Hematopoietic multipotent progenitor cell (in vitro differentiated cells): ENCODE measurements at places on chromosomes 6 and 20. TPM values are rescaled to one million over a fixed set of nuclear protein-coding genes. Genes with fewer than 3 reads are reported as not detected.
A peak's percentile ranks its signal among the peaks of the same experiment; 100 is the strongest.

- DNase-seq: no peak
Observed at GRCh38 chr20:19275630-19276071, 63.2 kb downstream of the SLC24A3 start.

- peak; percentile 70 for DNase-seq
Observed at GRCh38 chr6:37222125-37222967, 35.2 kb upstream of the TBC1D22B start.

GRCh38 chr20:52840041-52840440 lies 132.1 kb upstream of the TSHZ2 start:
- DNase-seq: no peak

- DNase-seq: peak; percentile 63
Observed at GRCh38 chr6:142885182-142885867, 59.7 kb downstream of the HIVEP2 start.

DNA sequence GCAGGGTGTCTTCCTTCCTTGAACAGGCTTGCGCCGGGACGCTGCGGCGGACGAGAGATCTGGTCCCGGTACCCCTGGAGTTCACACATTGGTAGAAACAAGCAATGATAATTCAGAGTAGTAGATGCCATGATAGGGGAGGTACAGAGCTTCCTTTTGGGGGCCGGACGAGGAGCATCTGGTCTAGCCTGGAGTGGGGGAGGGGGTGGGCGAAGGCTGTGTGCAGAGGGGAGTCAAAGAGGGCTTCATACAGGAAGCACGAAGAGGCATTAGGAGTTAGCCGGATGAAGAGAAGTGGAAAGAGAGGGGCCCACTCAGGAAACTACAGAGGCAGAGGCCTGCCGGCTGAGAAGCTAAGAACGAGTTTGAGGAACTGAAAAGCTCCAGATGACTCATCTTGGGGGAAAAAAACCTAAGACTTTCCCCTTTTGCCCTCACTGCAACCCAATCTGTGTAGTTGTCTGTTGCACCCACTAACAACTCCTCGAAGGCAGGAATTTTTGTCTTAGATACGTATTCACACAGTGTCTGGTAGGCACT lies 611 bp downstream of the CNPY3 start:
- DNase-seq: peak; percentile 83

DNA sequence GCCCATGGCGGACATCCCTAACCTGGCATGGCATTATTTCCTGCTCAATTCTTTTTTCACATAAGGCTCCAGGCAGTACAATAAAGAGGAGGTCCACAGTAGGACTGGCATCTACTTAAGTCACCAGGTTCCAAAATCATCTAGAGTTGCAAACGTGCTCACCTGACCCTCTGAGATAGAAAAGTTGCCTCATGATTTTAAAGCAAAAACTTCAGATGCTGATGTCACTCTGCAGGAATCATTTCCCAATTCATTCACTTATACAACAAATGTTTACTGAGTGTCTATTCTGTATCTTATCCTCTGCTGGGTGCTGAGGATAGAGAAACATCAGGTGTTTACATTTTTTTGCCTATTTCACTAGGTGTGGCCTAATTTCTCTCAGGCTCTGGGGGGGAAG lies 2.2 kb downstream of the ADGRF4 start:
- no peak for DNase-seq

DNA sequence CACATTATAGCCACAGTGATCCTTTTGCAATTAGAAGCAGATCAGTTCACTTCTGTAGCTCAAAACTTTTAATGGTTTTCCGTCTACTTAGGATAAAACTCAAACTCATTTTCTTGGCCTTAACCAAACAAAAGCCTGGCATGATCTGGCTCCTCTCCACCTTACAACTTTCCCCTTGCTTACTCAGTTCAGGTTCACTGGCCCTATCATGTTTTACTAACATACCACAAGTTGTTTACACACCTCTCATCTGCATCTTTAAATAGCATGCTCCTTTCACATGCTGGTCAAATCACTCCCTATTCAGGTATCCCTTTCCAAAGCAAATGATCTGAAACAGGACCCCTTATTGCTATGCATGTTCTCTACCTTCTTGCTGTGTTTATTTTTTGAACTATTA lies 191.4 kb upstream of the FAM83B start:
- no peak for DNase-seq

- DNase-seq: no peak
Observed at GRCh38 chr6:104630955-104631354, 228.8 kb downstream of the HACE1 start.

- DNase-seq: no peak
Observed at GRCh38 chr6:7157752-7158616, 50.2 kb downstream of the RREB1 start.

GRCh38 chr6:97064578-97064977 lies 140.1 kb downstream of the KLHL32 start:
- no peak for DNase-seq

- peak; percentile 85 for DNase-seq
Observed at GRCh38 chr6:28104392-28105244, 19.8 kb upstream of the ZSCAN16 start.

GRCh38 chr20:20476504-20476903 lies 108.6 kb downstream of the INSM1 start:
- no peak for DNase-seq

DNA sequence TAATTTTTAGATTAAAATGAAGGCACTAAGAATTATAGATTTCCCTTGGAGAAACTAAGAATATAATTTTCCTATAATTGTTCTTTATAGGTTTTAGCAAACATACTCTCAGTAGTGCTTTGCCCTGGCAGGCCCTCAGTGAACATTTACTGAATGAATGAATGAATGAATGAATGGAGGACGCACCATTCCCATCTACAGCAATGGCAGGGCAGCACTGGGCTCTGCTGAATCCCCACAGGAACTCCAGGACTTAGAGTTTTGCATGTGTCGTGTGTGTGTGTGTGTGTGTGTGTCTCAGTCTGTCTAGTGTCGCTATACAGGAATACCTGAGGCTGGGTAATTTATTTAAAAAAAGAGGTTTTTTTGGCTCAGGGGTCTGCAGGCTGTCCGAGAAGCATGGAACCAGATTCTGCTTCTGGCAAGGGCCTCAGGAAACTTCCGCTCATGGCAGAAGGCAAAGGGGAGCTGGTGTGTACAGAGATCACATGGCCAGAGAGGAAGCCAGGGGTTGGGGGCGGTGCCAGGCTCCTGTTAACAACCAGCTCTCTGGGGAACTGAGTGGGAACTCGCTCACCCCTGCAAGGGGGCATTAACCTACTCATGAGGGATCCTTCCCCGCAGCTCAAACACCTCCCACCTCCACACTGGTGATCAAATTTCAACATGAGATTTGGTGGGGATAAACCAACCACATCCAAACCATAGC lies 20.1 kb downstream of the RNASET2 start:
- no peak for DNase-seq

DNA sequence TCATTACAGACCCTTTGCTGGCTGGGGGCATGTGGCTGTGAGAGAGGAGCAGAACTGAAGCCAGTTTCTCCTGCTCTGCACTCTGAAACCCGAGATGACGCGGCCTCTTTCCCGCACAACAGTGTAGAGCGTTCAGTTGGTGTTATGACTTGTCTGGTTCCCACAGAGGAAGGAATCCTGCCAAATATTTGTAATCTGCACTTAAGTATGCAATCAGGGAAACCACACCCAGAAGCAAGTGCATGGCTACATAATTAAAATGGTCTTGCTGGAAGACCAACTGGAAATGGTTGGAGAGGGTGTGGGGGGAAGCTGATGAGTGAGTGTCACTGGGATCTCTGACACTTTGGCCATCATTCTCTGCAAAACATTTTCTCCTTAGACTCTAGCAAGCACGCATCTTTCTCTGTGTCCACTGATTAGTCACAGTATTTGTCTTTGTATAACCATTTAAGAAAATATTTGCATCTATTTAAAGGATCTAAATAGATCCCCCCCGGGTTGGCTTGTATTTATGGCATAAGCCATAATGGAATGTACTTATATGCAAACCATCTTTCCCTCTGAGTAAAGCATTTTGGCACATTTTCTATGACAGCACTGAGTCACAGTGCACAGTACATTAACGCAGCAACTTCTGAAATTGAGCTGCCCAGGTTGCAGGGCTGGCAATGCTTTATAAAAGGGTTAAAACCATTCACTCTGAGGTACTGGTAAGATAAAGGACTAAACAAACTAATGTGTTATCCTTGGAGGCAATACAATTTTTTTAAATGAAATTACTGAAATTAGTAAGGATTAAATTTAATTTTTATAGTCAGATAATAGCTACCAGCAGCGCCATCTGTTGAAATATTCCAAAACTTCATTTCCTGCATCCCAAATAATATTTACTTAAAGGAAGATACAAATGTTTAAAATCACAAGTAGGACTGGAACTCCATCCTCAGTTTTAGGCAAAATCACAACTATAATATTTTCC lies 76.7 kb downstream of the FOXC1 start:
- DNase-seq: no peak

- DNase-seq: peak; percentile 30
Observed at GRCh38 chr6:31945507-31946369, at the start of gene CFB. TSS of gene CFB (plus strand) at chr6:31946095. CDS start at chr6:31946222, 127 bp downstream.

GRCh38 chr20:60125513-60125912 lies 167.3 kb downstream of the CDH26 start:
- no peak for DNase-seq

GRCh38 chr20:46562373-46563169 lies 12.1 kb upstream of the OCSTAMP start:
- peak; percentile 14 for DNase-seq

DNA sequence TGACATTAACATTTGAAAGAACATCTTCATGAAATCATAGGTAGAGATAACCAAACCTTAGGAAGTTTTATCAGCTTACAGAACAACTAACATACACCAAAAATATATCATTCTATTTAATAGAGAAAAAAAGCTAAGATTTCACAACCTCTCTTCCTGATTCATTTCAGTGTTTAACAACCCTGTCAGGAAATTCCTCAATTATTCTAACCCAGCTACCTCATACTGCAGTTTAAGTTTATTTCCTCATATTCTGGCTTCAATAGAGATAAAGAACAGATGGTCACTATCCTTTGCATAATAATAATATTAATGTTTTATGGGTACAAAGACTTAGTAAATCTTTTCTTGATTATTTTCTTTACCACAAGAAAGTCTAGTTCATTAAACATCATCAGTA lies 112.9 kb upstream of the HSF2 start:
- no peak for DNase-seq

GRCh38 chr6:132483779-132484679 lies 28.9 kb downstream of the STX7 start:
- peak; percentile 29 for DNase-seq

GRCh38 chr6:25670793-25671513 lies 18.9 kb downstream of the SCGN start:
- DNase-seq: no peak

GRCh38 chr20:48335308-48336050 lies 492.3 kb downstream of the PREX1 start:
- no peak for DNase-seq

- no peak for DNase-seq
Observed at GRCh38 chr6:56986611-56987010, 31.7 kb downstream of the BEND6 start.

DNA sequence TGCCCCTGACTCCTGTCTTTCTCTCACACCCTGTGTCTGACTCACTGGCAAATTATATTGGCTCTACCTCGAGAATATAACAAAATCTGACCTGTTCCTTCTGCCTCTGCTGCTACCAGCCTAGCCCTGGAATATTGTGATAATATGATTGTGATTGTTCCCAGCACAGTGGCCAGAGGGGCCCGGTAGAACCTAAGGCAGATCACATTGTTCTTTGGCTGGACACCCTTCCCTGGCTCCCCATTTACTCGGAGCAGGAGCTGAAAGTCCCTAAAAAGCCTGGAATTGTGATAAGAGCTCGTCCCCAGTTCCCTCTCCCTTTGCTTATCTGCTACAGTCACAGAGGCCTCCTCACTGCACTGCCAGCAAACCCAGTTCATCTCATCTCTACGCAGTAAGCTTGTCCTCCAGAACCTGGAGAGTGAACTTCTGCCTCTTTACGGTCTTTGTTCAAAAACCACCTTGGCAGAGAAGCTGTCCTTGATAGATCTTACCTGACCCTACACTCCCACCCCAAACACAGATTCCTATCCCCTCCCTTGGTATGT lies 21.8 kb downstream of the SERPINB6 start:
- DNase-seq: no peak

DNA sequence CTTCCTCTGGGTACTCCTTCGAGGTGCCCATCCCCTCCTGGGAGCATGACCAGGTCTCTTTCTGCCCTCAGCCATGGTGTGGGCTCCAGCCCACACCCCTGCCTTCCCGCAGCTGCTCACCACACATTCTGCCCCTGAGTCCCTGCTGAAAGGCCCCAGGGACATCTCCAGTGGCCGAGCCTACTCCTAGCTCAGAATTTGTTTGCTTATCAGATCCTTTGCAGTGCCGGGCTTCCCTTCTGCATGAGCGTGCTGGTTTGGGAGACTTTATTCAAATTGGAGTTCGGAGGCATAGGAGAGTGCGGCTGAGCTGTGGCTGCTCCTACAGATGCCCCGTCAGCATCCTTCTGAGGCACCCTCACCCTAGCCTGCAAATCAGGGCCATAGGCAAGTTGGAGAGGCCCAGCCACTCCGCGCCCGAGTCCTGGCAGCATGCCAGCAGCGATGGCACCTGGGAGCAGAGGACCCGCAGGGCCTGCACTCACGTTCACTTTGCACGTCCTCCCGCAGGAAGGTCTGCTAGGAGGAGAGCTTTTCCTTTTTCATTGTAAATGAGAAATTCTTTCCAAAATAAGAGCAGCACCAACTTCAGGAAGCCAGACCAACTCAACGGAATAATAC lies 327.3 kb downstream of the QKI start:
- no peak for DNase-seq

GRCh38 chr20:31260326-31260932 lies 3.0 kb downstream of the DEFB115 start:
- DNase-seq: no peak

- DNase-seq: peak; percentile 66
Observed at GRCh38 chr6:27839626-27840475, 72.3 kb downstream of the OR2B2 start.

BHLHE23 gene
- 1.3 TPM for total RNA-seq

LY6G6C gene
- 0.54 TPM for total RNA-seq

RING1 gene
- total RNA-seq: 40.4 TPM

TRERF1 gene
- total RNA-seq: 10.8 TPM

PPP1R14C gene
- total RNA-seq: under 0.01 TPM

E2F3 gene
- 5.4 TPM for total RNA-seq

PSORS1C1 gene
- 0.27 TPM for total RNA-seq

ADGRG6 gene
- total RNA-seq: 57.1 TPM

TMEM244 gene
- not detected for total RNA-seq

DOK5 gene
- total RNA-seq: 0.54 TPM

EDN3 gene
- not detected for total RNA-seq

SLC32A1 gene
- total RNA-seq: 0.54 TPM

TRAPPC3L gene
- not detected for total RNA-seq
